Mucosa of descending colon (tissue), 3 donors: ENCODE measurements at places on chromosomes 2 and 18. TPM values are rescaled to one million over a fixed set of nuclear protein-coding genes. Genes with fewer than 3 reads are reported as not detected.

The ANO7 gene
- 106 TPM for total RNA-seq

The SMAD2 gene
- total RNA-seq = 115 TPM

The ST8SIA3 gene
- total RNA-seq = 0.02 TPM

The MLPH gene
- total RNA-seq = 121 TPM

The SGPP2 gene
- 75.2 TPM for total RNA-seq

The TLX2 gene
- total RNA-seq = 0.17 TPM

The TTR gene
- 0.51 TPM for total RNA-seq

The LINC00305 gene
- total RNA-seq = not detected

The CDH20 gene
- total RNA-seq = not detected

The LAPTM4A gene
- 181 TPM for total RNA-seq

The OSBPL6 gene
- 1.3 TPM for total RNA-seq

The MTCL1 gene
- total RNA-seq = 4.1 TPM

The RBM44 gene
- 0.35 TPM for total RNA-seq

The CCDC68 gene
- 71.4 TPM for total RNA-seq

The IHH gene
- 31.0 TPM for total RNA-seq

The PLGLB1 gene
- total RNA-seq = 2.1 TPM

The SCYGR4 gene
- not detected for total RNA-seq

The FAM124B gene
- 1.4 TPM for total RNA-seq

The CENPA gene
- total RNA-seq = 1.7 TPM

The APLF gene
- total RNA-seq = 9.7 TPM

The STEAP3 gene
- 13.9 TPM for total RNA-seq

The DES gene
- total RNA-seq = 359 TPM

The ACOXL gene
- 0.87 TPM for total RNA-seq

The KRTCAP3 gene
- 85.1 TPM for total RNA-seq

The SLC8A1 gene
- 6.0 TPM for total RNA-seq

The CYB5A gene
- 183 TPM for total RNA-seq

The FAM237A gene
- total RNA-seq = not detected

The BMP10 gene
- total RNA-seq = not detected

The FTCDNL1 gene
- 2.1 TPM for total RNA-seq

The SGO2 gene
- 3.8 TPM for total RNA-seq

The GREB1 gene
- 2.5 TPM for total RNA-seq

The SERPINB11 gene
- total RNA-seq = not detected

The ONECUT2 gene
- 0.87 TPM for total RNA-seq

The ACADL gene
- not detected for total RNA-seq

The FSHR gene
- total RNA-seq = not detected

The CXCR1 gene
- total RNA-seq = 0.13 TPM

The ZNF385B gene
- 2.2 TPM for total RNA-seq

The AKAIN1 gene
- total RNA-seq = not detected

The ALPG gene
- total RNA-seq = 0.54 TPM

The C2orf15 gene
- total RNA-seq = 1.3 TPM

The G6PC2 gene
- not detected for total RNA-seq
